ENCODE measurements at places on chromosomes 1 and 21.
A peak's percentile ranks its signal among the peaks of the same experiment; 100 is the strongest.

DNA sequence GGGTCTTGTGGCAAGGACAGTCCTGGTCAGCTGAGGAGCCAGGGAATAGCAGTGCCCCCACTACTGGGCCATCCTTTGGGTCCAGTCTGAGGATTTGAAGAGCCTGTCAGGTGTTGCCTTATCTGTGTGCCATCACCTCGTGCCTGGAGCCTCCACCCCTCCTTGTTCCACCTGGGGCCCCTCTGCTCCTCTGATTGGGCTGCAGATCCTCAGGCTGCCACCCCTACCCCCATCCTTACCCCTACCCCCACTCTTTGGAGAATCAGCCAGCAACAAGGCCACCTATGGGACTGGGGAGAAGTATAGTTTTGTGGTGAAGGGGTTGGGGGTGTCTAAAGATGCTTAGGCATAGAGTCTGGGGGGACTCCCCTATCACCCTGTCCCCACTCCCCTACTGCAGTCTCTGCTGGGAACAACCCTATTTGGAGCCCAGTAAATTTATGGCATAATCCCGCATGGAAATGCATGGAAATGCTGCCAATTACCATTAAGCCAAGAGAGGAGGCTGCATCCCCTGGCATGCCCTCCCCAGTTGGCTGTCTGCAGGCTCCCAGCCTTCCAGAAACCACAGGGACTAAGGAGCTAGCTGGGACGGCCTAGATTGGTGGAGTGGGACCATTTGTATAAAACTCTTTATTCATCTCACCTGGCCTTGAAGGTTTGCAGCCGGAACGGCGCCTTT, 142.7 kb upstream of the CSF3R start:
- DNase-seq: no peak

GRCh38 chr1:201889090-201889968, 631 bp downstream of the SHISA4 start:
- DNase-seq: no peak

GRCh38 chr1:18018366-18018765, 89.2 kb upstream of the IGSF21 start:
- no peak for DNase-seq

DNA sequence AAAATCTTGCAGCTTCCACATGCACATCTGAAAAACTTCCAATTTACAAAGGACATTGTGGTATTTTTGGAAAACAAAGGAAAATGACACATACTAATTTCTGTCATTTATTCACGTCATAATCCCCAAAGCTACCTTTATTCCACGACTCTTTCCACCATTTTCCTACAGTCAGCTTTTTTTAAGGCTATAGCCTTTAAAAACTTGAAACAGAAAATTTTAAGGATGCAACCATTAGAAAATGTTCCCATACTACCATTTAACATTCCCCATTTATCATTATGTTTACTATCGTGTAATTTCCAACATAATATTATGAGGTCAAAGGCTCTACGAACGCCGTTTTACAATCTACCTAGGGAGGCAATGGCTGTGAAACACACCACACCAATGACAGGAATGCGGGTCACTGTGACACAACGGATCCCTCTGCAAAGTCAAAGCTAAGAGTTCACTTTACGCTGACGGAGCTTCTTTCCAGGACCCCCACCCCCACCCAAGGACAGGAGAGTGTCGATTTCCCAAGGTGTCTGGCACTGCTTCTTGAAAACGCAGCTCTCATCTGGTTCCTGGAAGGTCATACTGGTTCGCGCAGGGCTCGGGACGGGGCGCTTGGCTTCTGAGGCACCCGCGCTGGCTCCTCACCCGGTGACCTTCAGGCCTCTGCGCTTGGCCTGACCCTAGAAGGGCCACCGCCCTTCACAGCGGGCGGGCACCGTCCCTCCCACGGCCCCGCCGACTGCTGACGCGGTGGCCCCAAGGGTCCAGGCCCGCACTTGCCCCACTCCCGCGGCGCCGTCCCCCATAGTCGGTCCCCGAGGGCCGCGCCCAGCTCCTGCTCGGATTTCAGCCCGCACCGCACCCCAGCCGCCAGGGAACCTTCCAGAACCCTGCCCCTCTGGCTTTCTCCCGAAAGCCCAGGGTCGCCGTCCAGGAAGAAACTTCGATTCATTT, 50.5 kb upstream of the ATF3 start:
- DNase-seq: peak; percentile 77

DNA sequence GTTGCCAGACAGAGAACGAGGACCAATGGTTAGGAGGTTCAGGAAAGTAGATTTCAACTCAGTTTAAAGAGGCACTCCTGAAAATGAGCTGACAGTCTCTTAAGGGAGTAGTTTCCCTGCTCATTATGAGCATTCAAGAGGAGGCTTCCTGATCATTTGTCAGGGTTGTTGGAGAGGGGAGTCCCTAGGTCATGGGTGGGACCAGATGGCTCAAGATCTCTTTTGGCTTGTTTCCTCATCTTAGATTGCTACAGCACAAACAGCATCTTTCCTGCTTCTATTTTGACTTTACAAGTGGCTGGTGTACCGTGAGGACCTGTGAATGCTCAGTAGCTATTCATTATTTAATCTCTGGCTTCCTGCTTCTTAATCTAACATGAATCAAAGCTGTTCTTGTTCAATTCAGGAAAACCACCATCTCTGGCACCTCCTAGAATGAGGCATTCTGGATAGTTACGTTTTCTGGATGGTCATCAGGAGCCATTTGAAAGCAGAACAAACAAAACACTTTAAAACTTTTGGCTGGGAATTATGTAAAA, 47.6 kb downstream of the PEX14 start:
- DNase-seq: no peak

DNA sequence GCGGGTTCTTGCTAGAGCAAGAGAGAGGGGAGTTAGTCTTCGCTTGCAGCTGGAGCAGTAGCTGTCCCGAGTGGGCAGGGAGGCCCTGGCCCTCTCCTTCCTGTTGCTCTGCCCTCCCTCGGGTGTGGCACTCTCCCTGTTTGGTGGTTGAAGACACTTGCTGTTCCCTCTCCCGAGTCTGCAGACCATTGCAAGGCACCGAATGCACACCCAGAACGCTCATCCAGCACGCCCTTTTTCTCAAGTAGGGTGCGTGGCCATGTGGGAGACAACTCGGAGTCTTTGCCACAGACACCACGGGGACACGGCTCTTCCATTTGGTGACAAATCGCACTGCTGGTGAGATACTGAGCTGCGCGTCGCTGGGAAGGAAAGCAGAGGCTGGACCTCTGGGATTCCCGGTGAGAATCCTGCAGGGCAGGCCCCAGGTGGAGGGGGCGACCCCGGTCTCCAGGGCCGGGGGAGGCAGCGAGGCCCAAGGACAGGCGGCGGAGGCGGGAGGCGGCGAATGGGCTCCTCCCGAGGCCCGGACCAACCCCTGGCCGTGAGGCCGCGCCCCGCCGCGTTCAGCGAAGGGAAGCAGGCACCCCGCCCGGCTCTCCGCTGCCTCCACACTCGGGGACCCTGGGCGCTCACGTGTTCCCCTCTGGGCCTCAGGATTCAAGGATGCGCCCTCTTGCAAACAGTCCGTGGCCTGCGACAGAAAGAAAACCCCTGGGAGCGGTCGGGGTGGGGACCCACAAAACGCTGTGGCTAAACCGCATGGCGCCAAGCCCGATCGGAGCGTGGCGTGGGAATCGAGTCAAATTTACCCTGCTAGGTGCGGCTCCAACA, 10.4 kb upstream of the TMEM200B start:
- no peak for DNase-seq

GRCh38 chr1:30847358-30847972, 61.1 kb downstream of the SDC3 start:
- peak; percentile 82 for DNase-seq

GRCh38 chr1:44293761-44294315, 61.2 kb downstream of the ERI3 start:
- no peak for DNase-seq

GRCh38 chr1:212433577-212434462, 1.1 kb downstream of the NENF start:
- no peak for DNase-seq

- no peak for DNase-seq
These were observed 21.4 kb downstream of the STUM start for GRCh38 chr1:226569879-226570547.

GRCh38 chr1:235366286-235366685, 941 bp upstream of the TBCE start:
- no peak for DNase-seq

All from substantia nigra (tissue), 51 donors.